ENCODE measurements at places on chromosomes 6 and 20.
A peak's percentile ranks its signal among the peaks of the same experiment; 100 is the strongest.

DNA sequence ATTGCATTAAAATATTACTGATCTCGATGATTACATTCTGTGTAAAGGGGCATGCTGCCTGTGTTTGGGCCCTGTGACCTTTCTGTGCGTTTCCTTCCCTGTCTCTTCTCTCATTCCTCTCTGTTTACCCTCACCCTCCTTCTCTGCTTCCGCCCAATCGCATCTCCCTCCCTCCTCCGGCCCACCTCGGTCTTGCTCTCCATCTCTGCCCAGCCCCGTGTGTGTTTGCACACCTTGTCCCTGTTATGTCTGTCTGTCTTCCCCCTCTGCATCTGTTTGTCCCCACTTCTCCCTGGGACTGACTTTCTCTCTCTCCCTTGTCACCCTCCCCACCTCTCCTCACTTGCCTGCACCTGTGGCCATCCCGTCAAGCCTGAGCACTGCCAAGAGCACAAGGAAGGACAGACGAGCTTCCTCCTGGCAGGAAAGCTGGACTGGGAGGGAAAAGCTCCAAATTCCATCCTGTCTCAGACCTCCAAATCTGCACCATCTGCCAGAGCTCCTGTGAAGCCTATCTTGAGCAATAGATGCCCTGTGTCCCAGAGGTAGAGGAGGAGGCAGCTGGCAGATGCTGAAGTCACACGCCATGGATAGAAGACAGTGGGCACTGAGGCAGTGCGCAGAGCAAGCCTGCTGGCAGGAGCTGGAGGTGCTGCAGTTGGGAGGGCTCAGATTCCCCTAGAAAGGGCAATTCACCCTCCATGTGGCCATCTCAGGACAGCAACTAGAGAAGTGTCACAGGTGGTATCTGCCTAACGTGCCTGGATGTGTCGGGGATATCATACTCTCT, 172.3 kb downstream of the PTPRT start:
- DNase-seq = no peak

- DNase-seq = no peak
Observed at GRCh38 chr20:48841875-48842529, 14.2 kb upstream of the PREX1 start.

GRCh38 chr6:91098006-91098405, 511.1 kb upstream of the MAP3K7 start:
- no peak for DNase-seq

GRCh38 chr6:33716890-33717632, 5.6 kb upstream of the UQCC2 start:
- DNase-seq = no peak

- DNase-seq = no peak
Observed at GRCh38 chr20:34375977-34376430, 12.9 kb downstream of the ITCH start.

DNA sequence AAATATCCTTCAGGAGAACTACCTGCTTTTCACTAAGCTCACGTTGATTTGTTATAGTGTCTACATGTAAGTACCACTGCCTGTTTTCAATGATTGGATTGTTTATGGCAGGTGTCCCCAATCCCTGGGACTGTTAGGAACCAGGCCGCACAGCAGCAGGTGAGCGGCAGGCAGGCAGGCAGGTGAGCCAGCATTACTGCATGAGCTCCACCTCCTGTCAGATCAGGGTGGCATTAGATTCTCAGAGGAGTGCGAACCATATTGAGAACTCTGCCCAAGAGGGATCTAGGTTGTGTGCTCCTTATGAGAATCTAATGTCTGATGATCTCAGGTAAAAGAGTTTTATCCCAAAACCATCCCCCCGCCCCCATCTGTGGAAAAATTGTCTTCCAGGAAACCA, 303.3 kb downstream of the EYA4 start:
- DNase-seq = no peak

DNA sequence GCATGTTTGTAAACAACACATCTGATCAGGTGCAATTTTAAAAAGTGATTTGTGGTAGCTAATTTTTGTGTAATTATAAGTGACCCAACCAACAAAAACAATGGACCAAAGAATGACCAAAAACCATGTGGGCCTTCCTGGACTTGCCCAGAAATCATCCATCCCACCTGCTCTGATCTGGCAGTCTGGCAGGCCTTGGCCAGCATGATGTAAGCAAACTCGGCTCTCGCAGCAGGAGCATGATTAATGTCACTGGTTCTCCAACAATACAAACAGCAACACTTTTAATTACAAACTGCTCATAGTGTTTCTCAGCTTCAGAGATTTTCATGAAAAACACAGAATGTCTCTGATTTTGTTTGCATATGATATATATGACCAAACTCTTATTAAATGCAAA, 16.1 kb downstream of the TP53INP2 start:
- no peak for DNase-seq

GRCh38 chr6:140311146-140311545, 936.7 kb upstream of the CITED2 start:
- no peak for DNase-seq

DNA sequence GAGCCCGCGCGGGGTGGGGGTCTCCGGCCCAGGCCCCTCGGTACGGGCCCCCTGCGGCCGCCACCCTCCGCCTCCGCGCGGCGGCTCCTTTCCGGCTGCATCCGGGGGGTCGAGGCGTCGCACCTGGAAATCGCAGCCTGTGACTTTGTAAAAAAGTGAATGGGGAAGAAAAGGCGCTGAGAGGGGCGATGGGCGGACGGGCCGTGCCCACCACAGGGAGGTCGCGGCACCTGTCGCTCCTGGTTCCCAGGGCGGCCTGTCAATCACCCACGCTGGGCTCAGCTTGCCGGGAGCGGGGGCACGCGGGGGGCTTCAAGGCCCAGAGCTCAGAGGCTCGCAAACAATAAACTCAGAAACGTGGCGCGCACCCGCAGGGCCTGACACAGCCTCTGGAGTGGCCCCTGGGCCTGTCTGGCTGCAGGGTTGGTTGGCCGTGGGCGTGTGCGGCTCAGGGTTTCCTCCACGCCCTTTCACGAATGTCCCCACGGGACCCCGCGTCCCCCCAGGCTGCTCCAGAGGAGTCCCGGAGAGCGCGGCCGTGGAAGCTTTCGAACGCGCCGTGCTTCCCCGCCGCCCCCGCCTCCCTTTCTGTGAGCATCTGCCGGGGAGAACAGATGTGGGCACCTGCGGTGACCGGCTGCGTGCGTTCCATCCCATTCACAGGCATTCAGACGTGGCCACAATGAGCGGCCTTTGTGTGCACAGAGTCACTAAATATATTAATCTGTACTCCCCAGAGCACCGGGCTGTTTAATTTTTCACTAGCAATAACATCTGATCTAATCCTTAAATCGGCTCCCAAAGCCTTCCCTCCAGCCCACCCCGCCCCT, 6.1 kb upstream of the DLL1 start:
- no peak for DNase-seq

DNA sequence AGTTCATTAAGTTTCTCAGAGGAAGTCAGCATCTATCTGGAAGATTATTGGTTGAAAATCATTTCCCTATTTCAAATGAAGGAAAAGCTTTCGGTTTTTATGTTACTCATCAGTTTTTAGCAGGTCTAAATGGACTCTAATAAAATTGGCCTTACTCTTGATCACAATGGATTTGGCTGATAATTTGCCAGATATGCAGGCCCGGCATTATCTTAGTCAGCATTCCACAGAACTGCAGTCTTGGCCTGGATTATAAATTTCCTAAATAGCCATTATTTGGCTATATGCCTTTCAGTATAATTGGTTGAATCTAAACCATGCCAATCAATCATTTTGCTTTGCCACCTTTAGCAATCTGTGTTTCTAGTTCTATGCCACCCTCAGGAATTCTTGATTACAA, 91.7 kb upstream of the KCNQ5 start:
- DNase-seq = no peak

- no peak for DNase-seq
Observed at GRCh38 chr6:47209632-47210031, 100.1 kb downstream of the TNFRSF21 start.

DNA sequence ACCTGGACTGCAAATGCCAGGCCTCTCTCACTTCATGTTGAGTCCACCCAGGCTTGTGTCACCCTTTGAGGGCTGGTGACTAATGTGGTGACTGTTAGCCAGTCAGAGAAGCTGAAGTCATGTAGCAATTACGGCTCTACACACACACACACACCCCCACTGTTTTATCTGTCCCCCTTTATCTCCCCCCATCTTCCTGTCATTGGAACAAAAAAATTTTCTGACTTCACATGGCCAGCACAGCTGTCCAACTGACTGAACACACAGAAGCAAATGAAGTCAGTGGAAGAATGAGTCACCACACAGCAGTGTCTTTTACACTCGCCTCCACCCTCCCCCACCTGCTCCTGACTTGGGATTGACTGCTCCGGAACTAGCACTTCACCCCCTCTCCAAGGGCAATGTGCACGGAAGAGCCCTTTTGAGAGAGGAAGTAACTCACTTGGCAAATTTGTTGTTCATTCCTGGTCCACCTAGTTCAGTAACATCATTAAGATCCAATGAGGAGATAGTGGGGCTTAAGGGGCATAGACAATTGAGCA, 198.0 kb downstream of the RNF144B start:
- DNase-seq = no peak

GRCh38 chr6:1004885-1005630, 306.8 kb upstream of the FOXQ1 start:
- no peak for DNase-seq

DNA sequence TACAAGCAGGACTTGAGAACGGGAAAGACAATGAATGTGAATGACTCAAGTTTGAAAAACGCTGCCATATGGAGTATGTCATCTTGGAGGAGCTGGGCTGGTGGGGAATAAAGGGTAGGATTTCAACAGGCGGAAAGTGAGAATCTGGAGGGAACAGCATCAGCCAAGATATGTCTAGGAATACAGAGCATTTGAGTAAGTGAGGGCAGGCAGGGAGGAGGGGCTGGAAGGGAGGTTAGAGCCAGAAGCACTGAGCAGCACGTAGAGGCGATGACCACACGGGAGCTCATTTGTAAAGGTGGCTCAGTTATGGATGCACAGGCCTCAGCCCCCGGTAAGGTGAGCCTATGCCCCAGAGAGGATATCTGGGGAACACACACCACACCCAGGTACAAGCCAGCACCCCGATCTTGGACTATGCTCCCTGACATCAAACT, 115.1 kb downstream of the ZMYND8 start:
- DNase-seq = no peak

GRCh38 chr6:16705081-16705993, 55.9 kb downstream of the ATXN1 start:
- no peak for DNase-seq

- DNase-seq = peak; percentile 66
Observed at GRCh38 chr6:150068720-150069648, at the start of gene ULBP3. ULBP3 (minus strand) TSS chr6:150069121; CDS start chr6:150069066, 55 bp downstream.

DNA sequence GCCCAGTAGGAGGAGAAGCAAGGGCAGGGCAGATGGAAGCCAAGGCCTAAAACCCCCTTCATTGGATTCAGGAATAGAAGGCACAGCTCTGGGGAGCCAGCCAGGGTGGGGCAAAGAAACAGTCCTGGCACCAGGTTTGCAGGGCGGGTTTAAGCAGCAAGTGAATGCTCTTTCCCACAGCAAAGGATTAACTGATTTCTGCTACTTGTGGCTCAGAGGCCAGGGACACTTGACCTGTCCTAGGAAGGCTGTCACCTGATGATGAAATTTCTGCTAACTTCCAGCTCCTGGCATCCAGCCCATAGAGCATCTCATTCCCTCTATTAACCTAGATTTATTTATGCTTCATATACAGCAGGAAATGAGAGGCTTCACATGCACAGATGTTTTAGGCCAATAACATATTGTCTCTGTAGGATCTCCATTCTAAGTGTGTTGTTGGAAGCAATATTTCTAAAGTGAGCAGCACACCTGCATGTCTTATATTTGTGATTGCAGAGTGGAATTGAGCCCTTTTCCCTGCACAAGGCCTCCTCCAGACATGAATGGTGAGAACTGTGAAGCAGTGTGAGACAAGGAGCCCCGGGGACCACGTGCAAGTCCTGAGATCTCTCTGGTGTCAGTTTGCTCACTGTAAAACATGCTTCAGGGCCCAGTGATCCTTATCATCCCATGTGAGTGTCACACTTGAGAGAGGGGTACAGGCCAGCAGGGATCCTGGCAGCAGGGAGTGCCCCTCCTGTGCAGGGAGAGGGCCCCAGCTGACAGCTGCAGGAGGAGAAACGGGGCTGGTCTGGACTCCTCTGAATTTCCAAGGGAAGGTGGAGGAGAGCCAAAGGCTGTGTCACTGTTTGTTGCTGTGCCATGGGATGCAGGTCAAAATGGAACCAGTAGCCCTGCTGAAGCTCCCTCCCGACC, 41.1 kb upstream of the CST5 start:
- no peak for DNase-seq

DNA sequence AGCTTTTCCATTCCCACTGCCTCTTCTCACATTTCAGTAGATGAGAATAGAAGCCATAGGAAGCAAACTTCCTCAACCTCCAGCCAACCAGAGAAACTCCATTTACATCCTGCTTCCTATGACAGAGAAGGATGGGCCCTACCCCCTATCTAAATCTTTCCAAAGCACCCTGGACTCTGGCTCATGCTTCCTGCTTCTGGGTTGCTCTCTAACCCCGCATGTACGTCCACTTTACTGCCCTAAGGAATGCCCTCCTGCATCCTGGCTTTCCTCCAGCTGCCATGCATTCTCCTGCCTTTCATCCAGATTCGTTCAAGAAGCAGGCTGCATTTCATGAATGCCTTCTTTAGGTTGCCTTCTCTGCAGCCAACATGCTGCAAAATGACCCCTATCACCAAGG, 91.9 kb downstream of the FAM217A start:
- DNase-seq = no peak

DNA sequence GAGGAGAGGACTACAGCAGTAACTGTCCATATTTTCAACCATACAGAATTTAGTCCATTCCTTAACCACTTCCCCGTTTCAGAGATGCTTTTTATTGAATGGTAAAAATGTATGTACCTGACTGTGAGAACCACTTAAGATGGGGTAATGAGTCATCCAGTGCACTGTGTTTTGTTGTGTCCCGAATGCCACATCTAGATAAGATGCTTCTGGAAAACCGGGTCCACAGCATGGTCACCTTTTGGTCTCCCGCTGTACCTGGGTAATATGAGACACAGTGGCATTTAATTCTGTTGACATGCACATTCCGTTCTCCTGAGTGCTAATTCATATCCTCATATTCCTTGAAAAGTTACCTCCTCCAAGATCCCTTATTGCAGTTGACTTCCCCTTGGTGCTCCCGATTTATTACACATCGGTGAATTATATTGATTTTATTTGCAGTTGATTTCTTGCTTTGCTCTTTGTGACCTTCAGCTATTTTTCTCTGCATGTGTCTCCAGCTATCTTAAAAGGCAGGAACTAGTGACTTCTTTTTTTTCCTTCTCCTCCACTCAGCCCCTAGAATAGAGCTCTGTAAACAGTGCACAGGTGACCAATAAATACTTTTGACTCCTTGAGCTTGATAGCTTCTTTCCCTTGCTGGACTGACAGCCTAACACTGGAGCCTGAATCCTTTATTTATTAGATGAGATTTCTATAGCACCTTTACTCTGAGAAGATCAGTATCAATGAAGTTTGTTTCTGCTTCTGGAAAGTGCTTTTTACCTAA, 314.6 kb downstream of the ZFAND3 start:
- DNase-seq = no peak
